Fibroblast of villous mesenchyme (primary cell): ENCODE measurements at places on chromosomes 6 and 20.

- no peak for DNase-seq
These were observed 190.8 kb downstream of the TBC1D32 start for GRCh38 chr6:121143476-121143875.

DNA sequence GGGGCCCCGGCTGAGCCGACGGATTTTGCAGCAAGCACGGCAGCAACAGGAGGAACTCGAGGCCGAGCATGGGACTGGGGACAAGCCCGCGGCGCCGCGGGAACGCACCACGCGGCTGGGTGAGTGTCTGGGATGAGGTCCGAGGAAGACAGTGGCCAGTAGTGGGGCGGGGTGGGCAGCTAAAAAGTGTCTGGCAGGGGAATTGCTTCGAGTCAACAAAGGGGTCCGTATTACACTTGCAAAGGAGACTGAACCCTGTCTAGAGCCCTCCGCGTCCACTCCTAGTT is 356 bp downstream of the BYSL start:
- no peak for DNase-seq

- DNase-seq: no peak
These were observed 309.5 kb downstream of the TAF4 start for GRCh38 chr20:61755971-61756845.

DNA sequence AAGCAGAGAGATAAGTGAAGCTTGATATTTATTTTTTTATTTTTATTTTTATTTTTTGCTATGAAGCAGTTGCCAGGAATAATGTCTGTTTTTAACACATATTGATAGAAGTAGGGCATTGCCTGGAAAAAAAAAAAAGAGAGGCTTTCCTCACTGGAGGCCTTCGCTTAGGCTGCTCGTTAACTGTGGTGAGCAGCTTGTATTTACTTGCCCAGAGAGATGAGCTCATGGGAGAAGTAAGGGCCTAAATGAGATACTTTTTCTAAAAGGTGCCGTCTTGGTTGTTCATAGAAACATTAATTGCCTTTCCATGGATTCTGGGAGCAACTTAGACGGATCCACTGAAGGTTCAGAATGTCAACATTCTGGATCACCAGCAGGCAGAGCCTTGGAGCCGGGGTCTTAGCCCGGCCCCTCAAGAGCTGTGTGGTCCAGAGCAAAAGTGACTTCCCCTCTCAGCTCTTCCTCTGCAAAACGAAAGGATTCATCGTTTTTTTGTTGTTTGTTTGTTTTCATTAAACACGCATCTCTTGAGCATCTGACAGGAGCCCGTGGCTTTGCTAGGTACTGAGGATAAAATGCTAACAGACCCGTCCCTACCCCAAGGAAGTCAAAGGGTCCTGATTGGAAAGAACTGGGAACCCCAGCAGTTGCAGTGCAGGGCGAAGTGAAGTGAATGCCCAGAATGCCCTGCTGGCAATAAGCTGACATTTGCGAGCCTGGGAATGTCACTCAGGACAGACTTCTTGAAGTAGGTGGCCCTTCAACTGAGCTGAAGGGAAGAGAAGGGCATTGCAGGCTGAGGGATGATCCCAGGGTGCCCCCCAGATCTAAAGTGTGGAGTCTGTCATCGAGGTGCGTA is 138.5 kb downstream of the ZDHHC14 start:
- DNase-seq: no peak

DNA sequence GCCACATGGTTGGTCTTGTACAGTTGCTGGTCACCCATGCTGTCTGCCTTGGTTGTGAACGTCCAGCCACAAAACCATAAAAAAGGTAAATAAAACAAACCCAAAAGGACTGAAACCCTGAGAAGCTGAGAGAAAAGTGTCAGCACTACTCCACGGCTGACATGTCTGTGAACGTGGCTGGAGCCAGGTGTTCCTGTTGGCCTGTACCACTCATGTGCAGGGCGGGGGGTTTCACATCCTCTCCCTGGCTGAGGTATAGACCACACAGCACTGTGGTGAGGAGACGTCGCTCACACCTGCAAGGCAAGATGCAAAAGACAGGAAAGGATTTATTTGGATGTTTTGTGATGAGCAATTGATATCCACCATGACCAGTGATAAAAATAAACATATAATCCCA is 51.9 kb upstream of the MRPS10 start:
- DNase-seq: no peak

- no peak for DNase-seq
These were observed 16.6 kb downstream of the TBC1D20 start for GRCh38 chr20:445514-446336.

GRCh38 chr6:24882295-24882694 is 53.5 kb downstream of the RIPOR2 start:
- DNase-seq: peak; percentile 16

DNA sequence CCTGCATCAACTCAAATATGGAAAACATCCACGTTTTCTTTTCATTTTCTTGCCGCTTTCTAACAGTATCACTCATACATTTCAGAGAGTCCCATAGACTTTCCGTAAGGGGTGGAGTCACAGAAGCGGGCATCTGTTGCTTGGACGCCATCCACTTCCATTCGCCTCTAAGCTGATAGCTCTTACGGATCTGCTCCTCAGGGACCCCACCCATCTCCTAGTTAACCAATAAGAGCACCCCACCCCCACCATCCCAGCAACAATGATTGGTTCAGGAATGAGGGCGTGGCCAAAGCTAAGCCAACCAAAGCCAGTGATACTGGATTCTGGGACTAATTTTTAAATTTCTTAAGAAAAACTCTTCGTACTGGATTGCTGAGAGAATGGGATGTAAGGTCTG is 42.4 kb downstream of the SLC2A10 start:
- peak; percentile 49 for DNase-seq

DNA sequence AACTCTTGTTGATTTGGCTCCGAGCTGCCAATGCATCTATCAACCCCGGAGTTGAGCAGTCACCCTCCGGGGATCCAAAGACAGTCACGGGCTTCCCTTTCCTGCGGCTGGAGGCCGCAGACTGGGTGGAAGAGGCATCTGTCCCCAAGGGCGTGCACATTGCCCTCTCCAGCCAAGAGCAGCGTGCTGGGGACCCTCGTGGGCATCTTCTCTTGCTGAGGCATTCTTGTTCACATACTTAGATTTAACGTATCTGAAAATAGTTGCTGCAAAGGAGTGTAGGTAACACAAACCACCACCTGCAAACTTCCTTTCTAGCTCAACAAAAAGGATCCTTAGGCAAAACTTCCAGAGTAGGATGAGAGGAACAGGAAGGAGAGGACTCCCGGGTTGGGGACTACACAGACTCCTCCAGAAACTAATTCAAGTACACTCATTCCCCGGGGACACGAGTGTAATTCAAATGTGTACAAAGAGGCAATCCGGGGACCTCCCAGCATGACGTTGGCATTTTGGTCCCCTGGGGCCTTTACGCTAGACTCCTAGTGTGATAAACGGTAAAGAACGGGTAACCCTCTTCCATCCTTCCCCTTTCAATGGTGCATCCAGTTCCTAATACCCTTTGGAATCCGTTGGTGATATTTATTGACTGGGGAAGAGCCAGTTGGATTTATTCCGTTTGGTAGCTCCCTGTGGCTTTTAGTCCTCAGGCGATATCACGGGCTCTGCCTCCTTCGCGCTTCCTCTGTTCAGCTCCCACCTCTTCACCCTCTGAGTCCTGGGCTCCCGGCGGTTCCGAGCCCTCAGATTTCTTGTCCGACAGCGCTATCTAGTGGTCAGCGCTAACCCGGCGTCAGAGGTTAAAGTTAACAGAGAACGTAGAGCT is 2.7 kb upstream of the COL12A1 start:
- peak; percentile 86 for DNase-seq

DNA sequence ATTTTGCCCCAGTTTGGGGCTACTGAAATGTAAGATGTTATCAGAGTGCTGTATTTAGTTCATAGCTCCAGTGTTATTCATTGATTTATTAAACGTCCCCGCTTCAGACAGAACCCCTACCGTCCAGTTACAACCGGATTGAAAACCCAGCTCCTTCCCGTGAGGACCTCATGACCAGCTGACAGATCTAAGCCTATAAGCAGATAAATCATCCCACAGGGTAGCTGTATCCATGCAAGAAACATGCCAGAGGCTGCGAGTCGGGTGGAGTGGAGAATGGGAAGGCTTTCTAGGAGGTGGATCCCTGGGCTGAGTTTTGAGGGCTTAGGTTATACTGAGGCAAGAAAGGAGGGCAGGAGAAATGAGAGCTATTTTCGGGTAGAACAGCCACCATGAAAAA is 260.0 kb downstream of the ARID1B start:
- DNase-seq: peak; percentile 34

DNA sequence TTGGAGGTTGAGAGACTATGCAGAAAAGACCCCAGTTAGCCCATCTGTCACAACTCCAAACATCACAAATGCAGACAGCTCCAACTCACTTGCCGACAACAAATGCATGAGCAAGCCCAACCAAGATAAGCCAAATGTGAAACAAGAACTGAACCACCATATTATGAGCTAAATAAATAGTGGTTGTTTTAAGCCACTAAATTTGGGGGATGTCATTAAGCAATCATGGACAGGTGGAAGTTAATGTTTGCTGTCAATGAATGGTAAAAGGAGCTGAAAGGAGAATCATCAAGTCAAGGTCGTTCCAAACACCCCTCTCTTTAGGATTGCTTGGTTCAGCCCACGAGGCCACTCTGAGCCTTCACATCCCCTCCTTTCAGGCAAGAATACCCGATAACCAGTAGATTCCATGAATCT is 71.2 kb upstream of the PLCB4 start:
- no peak for DNase-seq

- DNase-seq: no peak
These were observed 341.2 kb downstream of the ADGRB3 start for GRCh38 chr6:68976260-68976659.

- DNase-seq: no peak
These were observed 308.6 kb upstream of the ZFP64 start for GRCh38 chr20:52500157-52500556.

DNA sequence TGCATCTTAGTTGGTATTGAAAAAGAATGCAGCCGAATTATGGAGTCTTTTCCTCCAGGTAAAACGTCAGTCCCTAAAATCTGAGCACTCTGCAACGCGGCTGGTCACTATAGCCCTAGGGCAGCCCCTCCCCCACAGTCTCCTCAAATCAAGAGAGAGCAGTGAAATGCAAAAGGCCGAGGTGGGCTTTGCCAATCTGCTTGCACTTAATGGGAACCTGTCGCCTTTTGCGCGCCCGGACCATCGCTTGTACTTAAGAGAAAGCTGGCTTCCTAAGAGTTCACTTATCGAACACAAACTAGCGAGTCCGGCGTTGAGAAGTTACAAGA is 447 bp downstream of the MCM3 start:
- DNase-seq: no peak

GRCh38 chr6:71410681-71411080 is 122.1 kb downstream of the OGFRL1 start:
- peak; percentile 42 for DNase-seq

DNA sequence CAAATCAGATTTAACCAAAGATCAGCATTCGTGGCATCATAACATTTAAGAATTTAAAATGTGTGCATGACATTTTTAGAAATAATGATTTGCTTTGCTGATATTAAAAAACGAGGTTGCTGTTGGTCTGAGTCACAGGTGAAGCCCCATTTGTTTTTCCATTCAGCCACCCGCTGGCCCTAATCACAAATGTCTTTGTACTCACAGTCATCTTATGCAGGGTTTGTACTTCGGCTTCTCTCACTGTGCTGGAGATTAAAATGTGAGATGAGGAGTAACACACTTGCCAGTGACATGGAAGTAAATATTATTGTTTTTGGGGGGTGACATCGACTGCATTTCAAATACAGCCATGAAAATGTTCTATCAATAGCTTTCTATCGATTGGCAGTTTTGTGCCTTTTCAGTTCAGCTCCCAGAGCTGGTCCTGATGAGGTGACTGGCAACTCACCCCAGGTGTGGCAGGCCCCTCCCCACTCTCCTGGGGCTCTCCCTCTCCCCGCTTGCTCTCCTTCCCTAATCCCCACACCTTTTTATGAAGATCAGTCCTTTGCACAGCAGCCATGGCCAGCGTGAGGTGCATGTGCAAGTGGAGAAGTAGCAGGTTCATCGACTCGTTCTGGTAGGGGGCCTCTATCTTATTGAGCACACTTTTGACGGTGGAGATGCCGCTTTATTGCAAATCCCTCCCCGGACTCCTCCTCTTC is 58.8 kb upstream of the FUCA2 start:
- no peak for DNase-seq

DNA sequence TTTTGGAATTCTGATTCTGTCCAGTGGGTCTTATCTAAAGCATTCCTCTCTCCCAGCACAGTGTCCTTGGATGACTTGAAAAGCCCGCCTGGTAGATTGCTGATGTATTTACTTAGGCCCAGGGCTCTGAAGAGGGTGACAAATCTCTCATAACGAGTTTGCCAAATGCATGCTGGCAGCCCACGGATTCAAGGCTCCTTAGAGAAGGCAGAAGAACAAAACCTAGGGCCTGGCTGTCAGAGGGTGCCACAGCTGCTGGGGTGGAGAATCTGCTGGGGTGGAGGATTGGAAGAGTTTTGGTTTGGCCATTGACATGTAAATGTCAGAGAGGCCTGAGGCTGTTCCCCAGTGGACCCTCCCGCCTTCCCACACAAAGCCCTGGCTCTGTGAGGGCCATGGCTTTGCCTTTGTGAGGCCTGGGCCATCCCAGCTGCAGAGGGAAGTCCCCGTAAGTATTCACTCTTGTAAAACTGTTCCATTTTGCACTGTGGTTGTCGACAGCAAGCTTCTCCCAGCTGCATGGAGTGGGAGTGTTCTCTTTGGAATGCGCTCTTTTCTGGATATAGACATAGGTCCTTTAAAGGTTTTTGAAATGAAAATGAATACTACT is 50.3 kb downstream of the ANKRD6 start:
- no peak for DNase-seq

DNA sequence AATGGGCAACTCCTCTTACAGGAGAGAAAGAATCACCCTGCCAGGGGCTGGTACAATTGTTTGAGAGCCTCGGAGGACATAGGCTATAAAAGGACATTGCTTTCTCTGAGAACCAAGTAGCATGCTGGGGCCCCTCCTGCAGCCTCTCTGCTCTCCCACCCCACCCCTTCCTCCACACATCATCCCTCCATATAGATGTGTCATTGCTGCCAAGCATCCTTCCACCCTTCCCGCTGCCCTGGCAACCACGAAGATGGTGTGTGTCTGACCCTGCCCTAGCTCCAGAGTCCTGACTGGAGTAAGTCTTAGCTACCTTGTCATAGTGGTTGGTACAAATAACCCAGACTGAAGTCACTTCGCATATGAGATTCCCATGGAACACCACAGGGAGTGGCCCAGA is 129.7 kb downstream of the SNX5 start:
- no peak for DNase-seq

DNA sequence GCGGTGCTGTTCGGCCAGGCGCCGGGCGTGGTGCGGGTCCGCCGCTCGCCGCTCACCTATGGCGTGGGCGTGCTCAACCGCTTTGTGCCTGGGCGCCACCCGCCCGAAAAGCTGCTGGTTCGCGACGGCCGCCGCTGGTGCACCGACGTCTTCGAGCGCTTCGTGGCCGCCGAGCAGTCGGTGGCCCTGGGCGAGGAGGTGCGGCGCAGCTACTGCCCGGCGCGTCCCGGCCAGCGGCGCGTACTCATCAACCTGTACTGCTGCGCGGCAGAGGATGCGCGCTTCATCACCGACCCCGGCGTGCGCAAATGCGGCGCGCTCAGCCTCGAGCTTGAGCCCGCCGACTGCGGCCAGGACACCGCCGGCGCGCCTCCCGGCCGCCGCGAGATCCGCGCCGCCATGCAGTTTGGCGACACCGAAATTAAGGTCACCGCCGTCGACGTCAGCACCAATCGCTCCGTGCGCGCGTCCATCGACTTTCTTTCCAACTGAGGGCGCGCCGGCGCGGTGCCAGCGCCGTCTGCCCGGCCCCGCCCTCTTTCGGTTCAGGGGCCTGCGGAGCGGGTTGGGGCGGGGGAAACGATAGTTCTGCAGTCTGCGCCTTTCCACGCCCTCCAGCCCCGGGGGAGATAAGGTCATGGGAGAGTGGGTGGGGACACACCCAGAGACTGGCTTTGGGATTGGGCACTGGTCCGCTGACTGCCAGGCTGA is 15.7 kb downstream of the ADISSP start:
- peak; percentile 42 for DNase-seq
